Myocyte (in vitro differentiated cells): ENCODE measurements at places on chromosomes 6 and 20.

DNA sequence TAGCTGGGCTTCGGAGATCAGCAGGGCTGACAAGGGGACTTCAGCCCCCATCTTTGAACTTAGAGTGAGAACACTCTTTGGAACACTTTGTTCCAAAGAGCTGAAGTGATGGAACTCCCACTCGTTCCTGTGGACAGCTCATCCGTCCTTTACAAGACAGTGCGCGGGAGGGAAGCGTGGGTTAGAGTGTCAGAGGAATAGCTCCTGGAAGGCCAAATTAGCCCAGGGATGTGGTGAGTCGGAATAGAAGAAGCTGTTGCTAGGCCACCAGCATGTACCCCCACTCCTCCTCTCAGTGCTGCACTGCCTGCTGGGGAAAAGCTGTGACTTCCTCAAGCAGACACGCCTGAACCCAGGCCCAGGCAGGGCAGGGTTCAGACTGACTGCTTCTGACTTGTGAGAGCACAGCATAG lies 1.7 kb downstream of the SDCBP2 start:
- DNase-seq: peak; percentile 28

DNA sequence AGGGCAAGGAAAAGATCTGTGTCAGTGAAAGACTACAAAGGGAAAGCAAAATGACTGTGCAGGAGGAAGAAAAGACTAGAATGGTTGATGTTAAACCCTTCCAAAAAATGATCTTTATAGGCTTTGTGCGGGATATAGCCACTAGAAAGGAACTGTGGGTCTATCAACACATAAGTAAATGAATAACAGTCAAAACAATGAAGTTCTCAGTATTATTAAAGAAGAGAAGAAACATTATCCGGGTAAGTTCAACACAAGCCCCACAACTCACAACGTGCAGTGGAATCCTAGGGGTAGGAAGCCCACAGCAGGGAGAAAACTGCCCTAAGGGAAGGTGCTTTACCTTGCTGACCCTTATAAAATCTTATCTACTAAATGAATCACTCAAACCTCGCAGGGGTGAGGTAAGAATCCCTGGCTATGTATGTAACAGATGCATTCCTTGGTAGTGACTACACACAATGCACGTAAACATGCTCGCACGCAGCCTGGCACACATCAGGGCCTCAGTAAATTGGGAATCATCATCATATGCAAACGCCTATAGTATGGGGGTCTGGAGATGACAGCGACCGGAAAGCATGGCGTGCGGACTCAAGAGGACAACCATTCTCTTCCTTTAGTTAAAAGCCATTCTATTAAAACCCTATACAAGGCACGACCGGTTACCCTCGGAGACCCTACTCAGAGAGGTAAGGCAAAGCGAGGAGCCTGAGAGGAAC lies 11.3 kb downstream of the TFAP2A start:
- no peak for DNase-seq

DNA sequence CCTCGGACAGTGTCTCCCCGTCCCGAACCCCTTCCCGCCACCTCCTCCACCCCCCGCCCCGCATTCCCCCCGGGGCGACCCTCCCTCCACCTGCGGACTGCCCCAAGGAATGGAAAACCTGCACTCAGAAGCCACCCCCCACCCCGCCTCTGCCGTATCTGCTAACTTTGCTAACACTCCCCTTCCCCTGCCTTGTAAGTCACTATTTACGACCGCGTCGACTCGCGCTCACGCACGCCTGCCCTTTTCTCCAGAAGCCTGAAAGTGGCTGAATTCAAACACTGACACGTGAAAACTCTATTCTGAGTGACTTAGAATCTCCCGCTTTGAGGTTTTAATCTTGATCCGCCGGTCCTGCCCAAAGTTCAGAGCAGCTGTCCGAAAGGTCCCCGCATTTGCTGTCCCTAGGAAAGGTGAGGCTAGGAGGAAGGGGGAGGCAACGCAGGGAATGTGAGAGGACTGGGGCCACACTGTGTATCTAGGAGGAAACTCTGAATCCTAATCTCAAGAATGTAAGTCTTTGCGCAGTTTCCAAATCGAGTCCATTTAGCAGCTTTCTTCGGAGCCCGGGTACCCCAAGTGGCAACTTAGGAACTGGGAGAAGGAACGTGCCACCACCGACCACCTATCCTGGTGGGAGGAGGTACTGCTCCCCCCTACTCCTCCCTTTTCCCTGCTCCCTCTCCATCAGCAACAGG lies 9.3 kb upstream of the POU3F2 start:
- DNase-seq: no peak

DNA sequence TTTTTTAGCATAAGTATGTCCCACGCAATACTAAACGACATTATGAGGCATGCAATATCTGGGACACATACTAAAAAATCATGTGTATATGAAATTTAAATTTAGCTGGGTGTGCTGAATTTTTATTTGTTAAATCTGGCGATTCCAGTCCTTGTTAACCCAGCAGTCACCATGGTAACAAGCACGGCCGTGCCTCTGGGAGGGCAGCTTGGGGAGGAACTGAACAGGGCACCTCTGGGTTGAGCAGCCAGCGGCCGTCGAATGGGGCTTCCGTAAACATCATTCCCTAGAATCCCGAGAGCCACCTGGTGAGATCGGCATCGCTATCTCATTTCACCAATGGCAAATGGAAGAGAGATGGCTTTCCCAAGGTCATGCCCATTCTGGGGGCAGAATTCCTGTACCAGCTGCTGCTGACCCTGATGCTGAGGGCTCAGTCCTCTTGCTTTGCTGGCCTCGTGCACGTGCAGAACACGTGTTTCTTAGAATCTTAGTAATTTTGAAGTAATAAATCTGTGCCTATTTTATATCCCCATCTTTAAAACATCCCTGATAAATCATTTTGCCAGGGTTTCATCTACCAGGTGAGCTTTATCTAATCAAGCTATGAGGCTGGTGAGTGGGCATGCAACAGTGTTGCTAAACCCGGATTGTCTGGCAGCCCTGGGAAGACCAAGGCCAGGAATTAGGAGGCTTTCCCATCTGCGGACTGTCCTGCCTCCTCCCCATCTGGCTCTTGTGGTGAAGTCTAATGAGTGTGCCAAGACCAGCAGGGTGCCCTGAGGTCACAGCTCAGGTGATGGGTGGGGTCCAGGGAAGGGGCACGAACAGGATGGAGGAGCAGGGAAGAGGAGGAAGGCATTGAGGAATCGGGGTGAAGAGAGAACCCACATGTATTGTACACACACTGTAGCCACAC lies 85.1 kb downstream of the AGPAT4 start:
- no peak for DNase-seq

DNA sequence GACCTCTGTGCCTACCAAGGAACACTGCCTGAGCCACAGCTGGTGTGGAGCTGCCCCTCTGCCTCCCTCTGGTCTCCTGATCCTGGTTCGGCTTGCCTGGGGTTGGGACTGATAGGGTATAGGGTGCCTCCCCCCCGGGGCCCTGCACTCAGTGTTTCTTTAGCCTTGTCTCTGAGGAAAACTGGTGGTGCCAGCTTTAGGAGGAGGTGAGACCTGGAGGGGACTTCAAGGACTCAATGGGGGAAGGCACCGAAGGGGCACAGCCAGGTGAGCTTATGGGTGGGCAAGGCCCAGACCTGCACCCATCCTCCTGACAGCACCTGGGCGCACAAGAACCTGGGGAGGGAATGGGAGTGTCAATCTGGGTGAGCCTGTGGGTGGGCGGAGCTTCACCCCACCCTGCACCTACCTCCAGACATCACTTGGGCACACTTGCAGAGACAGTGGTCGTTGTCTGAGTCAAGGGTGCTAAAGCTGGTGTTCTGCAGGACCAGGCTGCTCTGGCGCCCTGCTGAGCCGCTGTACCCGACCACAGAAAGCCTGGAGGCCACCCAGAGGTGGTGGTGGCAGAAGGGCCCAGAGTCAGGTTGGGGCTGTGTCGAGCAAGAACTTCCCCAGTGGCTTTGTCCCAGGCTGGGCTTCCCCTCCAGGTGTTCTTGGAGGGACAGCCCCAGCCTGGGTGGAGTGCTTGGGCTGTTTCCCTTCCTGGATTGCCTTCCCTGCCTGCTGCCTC lies 40.5 kb downstream of the FAM110A start:
- DNase-seq: no peak
